Skeletal muscle cell (primary cell): ENCODE measurements at places on chromosomes 11 and 22.
A peak's percentile ranks its signal among the peaks of the same experiment; 100 is the strongest.

DNA sequence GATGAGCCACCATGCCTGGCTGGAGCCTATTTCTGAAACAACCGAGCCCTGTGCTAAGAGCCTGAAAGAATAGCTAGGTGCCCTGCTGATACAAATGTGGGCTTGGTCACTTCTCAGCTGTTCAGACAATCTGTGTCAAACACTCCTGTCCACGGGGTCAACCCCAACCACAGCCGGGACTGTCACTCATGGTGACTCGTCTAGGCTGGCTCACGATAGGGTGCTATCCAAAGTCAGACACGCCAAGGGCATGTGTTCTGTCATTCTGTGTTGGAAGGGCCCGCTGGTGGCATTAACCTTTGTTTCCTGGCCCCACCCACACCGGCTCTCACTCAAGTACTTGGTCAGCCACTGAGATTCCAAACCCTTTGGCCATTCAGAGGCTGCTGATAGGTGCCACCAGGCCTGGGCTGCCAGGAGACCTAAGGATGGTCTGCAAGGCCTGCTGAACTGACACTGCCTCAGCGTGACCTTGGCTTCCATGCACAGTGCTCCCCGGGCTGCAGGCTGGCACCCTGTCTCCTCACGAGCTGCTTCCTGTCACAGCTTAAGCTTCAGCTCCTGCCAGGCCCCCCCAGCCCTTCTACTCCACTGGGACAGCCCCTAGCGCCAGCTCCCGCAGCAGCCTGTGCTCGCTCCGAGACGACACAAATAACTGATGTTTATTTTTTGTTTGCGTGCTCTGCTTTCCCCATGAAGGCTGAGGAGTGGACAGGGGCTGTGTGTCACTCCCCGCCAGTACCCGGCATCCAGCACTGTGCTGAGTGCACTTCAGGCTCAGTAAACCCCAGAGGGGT is 14.2 kb upstream of the CDC42BPG start:
- no peak for DNase-seq

GRCh38 chr22:20983081-20983771 is 1.1 kb downstream of the LZTR1 start:
- no peak for DNase-seq

DNA sequence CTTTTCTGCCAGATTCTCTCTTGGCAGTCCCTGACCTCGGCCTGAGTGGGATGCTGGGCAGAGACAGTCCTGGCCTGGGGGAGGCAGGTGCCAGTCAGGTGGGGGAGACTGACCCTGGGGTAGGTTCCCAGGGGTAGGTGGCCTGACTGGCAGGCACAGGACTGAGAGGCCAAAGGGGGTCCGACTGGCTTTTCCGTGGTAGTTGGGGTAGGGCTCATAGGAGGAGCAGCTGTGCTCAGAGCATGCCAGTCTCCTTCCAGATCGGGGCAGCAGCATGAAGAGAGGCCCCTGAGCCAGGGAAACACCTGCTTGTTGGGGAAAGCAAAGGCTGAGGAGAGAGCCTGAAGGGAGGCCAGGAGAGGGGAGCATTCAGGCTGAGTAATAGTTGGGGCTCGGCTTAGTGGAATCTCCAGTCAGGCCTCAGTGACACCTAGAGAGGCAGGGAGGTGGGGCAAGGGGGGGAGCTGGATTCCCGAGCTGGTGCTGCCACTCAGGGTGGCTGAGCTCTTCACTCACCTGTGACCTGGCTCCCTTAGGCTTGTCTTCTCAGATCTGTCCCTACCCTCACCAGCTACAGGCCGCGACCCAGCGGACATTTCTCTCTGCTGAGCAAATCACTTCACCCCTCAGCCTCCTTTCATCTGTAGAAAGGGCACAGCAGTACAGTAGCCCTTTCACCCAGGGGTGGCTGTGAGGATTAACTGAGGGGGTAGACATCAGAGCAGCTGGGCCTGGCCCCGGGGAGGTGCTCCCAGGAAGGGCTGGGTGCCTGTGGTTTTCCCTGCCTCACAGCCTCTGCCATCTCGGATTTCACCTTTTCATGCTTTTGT is 26.2 kb downstream of the MCM5 start:
- DNase-seq = peak; percentile 9

GRCh38 chr11:100738701-100739270 is 51.7 kb downstream of the ARHGAP42 start:
- DNase-seq = no peak

- DNase-seq = no peak
Measured at GRCh38 chr22:50507421-50507990, at the start of gene LMF2. TSS of gene LMF2 (minus strand) at chr22:50507702. CDS start at chr22:50507675, 27 bp downstream.

DNA sequence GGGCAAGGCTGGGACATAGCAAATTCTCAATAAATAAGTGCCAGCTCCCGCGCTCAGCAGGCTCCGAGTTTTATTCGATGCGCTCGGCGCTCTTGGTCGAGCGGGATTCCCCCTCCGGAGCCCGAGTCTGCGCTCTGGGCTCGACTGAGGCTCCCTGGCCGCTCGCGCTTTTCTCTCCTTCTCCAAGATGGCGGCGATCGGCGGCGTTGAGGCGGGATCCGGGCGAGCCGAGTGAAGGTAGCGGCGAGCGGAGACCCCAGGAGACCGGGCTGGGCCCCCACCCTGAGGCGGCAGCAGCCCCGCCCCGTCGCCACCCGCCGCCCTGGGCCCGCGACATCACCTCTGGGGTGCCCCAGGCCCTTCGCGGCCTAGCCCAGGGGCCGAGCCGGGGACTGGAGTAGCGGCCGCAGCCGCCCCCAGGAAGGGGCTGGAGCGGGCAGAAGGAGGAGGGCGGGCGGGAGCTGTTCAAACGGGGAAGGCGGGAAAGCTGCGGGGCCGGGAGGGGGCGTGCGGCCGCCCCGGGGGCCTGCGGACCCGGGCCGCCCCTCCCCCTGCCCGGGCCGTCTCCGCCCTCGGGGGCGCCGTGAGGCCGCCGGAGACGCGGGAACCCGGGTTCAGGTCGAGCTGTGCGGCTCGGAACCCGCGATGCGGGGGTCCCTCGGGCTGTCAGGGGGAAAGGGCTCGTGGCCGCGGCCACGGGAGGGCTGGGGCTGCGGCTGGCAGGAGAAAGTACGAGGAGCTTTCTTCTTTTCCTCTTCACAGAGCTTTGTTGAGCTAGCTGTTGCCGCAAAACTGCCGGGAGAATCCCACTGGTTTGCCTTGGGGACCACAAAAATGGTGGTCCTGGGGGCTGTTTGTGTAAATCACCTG is at the start of gene HMGXB4:
Gene HMGXB4 (plus strand): TSS at position 173 of the 870 bp plus-strand sequence. CDS start 4,898 bp downstream, outside the sequence.
- DNase-seq = peak; percentile 60

DNA sequence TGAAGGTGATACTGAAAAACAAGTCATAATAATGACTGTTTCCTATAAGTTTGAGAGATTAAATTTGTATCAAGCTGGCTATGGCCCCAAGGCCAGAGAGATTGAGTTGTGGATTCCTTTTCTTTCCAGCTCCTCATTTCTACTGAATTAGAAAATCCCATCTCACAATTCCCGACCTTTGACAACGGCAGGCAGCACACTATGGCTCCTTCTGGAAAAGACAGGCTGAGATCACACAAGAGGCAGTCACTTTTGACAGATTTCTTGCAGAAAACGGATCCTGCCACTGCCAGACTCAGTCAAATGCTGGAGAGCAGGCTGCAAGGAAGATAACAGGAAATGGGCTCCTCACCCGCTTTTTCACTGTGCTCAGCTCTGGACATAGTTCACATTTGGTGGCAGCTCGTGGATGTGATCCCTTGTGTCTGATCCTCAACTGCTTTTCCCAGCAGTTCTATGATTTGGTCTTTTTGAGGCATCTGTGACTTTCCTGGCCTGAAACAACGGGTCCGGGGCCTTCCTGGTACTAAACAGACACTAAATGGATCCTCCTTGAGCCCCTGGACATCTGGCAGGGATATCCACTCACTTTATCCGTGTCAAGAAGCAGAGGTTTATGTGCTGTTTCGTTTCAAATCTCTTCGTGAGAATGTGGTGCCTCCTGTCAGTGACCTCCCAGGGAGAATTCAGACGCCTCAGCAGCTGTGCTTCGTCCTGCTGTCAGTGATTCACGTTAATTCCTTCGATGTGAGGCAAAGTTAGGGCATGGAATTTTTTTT is 26.1 kb upstream of the RTL6 start:
- peak; percentile 79 for DNase-seq

GRCh38 chr22:20979243-20979809 is 2.8 kb upstream of the LZTR1 start:
- DNase-seq = peak; percentile 54

GRCh38 chr11:10275714-10276113 is 18.3 kb downstream of the SBF2 start:
- DNase-seq = no peak

- no peak for DNase-seq
Measured at GRCh38 chr11:32884770-32885384, 7.7 kb upstream of the QSER1 start.

DNA sequence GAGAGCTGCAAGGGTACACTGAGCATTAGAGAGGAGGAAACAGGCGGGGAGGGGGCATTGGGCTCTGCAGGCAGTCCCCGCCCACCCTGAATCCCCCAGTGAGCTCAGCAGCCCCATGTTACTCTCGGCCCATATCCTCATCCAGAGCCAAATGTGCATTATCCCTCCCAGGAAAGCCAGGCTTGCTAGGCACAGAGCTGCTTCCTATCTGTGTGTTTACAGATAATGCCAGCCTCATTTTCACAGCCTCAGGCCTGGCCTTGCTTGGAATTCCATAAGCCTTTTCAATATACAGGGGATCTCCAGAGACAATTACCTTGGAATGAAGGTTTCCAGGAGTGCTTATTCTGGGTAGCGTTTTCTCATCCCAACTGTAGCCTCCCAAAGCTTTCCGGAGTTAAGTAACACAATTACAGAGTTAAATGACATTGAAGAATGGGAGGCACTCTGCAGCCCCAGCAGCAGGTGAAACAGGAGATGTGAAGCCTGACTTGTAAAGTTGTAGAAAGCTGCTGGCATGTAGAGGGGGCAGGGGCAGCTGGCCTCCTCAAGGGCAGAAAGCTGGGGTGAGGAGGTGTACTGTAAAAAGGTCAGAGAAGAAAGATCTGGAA is 91.5 kb upstream of the TBCEL start:
- DNase-seq = no peak

- DNase-seq = no peak
Measured at GRCh38 chr11:6111673-6112072, 4.2 kb downstream of the OR56B4 start.
